ENCODE measurements at places on chromosomes 1 and 21. TPM values are rescaled to one million over a fixed set of nuclear protein-coding genes. Genes with fewer than 3 reads are reported as not detected.

The CHIA gene
- not detected for total RNA-seq

The PLA2G2D gene
- not detected for total RNA-seq

DNA sequence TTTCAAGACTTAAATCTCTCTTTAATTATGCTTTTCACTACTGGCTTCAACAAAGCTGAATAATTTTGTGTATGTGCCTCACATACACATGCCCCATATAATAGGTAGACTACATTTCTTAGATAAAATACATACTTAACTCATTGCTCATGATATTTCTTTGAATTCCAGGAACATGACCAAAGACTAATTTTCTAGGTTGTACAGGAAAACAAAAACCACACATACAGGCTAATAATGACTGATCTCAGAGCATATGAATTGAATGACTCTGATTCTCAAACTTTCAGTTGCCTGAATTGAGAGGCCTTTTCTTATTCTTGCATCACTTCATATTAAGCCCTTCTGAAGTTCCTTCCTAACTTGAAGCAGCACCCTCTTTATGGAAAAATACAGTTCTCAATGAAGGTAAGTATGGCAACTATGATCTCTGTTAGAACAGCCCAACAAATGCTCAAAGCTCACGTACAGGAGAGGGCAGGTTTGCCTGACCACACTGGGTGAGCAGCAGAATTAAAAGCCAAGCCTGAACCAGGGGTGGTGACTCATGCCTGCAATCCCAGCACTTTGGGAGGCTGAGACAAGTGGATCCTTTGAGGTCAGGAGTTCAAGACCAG, 22.6 kb upstream of the UAP1 start:
- DNase-seq: peak; percentile 98

DNA sequence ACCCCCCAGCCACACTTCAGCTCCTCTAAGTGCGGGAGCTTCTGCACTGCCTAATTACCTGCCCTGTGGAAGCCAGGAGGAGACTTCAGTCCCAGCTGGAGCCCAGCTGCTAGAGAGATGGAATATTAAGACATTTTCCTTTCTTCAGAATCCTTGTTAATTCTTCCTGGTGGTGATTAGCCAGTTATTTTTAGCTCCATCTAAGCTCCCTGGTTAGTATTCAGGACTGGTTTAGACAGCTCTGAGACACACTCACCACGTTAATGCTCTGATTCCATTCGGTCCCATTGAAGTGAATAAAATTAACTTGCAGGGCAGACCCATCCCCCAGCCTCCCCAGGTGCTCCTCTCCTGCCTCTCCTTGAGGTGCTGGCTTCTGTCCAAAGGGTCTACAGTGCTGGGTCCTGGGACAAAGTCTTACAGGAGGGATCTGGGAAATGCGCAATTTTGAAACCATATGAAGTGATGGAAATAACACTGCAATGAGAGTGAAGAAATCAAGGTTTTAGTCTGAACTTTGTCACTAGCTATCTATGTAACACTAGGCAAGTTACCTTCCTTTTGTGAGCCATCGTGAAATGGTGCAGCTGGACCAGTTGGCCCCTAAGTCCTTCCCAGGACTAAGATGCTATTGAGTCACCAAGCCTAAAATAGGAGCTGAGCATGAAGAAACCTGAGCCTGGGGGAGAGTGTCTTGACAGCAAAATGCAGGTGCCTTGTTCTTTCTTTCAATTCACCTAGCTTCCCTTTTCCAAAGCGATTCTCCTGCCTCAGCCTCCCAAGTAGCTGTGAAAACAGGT, 117.4 kb upstream of the ATP1A1 start:
- DNase-seq: no peak

GRCh38 chr21:16422702-16423101, 692.9 kb downstream of the USP25 start:
- peak; percentile 21 for DNase-seq

DNA sequence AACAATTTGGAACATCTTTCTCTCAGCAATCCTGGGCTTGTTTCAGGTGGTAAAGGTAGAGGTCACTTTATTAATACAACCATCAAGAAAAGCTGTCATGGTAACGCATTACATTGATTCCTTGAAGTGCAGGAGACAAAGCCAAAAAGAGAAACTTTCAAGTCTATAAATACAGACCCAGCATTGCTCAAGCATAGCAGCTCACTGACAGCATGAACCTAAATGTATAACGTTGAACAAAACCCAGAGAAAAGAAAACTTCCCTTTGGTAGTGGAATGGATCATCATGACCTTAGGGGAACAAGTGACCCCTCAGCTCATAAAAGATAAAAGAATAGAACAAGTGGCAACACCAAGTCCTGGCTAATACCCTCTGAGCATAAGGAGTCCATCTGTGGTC, 332.2 kb downstream of the NTNG1 start:
- DNase-seq: no peak

DNA sequence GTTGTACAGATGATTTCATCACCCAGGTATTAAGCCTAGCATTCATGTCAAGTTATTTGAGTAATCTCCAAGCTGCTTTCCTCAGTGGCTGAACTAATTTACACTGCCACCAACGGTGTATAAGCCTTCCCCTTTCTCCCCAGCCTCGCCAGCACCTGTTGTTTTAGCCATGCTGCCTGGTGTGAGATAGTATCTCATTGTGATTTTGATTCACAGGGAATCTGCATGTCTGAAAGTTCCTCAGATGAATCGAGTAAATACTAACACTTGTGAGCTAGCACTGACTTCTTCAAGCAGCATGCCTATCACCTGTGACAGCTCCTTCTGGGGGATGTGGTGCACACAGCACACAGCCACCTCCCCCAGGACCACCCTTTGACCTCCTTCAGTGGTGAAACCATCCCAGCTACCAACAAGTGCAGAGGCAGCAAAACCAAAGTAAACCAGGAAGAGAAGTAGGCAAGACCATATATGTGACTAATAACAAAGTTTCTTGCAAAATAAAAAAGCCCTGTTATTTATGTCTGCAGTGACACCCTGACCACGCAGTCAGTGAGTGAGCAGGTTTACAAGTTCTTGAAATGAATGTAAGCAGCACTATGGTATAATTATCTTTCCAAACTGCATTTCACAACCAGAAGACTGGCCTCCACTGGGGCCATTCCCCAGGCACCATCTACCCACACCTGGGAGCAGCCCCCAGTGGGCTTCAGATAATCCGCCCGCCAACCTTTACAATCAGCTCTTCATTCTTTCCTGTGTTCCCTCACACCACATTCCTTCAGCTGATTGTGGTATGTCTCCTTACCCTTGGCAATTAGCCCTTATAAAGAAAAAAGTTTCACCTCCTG, 173.8 kb downstream of the ETS2 start:
- peak; percentile 50 for DNase-seq

DNA sequence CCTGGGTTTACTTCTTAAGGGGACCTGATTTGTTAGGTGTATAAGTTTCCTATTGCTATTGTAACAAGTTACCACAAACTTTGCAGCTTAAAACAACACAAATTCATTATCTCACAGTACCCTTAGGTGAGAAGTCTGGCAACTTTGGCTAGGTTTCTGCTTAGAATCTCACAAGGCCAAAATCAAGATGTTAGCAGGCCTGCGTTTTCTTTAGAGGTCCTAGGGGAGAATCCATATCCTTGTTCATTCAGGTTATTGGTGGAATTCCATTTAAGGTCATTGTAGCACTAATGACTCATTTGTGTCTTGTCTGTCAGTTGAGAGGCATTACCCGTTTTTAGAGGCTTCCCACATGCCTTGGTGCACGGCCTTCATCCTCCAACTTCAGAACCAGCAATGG, 8.2 kb upstream of the SH2D1B start:
- no peak for DNase-seq

DNA sequence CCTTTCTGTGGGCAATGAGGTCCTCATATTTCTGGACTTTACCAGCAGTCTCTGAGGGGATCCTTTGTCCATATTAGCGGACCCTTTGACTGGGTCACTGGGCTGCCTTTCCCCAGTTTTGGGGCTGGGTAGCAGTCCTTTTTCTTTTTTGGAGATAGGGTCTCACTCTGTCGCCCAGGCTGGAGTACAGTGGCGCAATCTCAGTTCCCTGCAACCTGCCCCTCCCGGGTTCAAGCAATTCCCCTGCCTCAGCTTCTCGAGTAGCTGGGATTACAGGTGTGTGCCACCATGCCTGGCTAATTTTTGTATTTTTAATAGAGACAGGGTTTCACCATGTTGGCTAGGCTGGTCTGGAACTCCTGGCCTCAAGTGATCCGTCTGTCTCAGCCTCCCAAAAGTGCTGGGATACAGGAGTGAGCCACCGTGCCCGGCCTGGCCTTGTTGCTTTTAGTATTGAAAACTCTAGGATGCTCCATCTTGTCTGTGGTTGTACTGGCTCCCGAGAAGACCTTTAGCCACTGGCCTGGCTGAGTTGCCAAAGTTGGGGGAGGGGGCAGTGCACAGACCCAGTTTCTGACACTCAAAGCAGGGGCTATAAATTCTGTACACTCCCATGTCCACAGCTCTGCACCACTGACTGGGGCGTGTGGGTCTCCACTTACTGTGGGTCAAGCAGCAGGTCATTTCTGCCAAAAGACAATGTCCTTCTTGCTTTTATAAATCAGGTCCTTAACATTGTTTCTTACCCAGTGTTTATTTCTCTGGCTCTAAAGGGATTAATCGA, 33.1 kb downstream of the MAN1C1 start:
- DNase-seq: no peak

- no peak for DNase-seq
Measured at GRCh38 chr1:43754892-43755291, 47.6 kb downstream of the ST3GAL3 start.

GRCh38 chr1:64948905-64949833, 17.2 kb downstream of the JAK1 start:
- peak; percentile 74 for DNase-seq

Measured in bronchial epithelial cell (primary cell).